CD8-positive, alpha-beta memory T cell (primary cell): ENCODE measurements at places on chromosomes 6 and 20. TPM values are rescaled to one million over a fixed set of nuclear protein-coding genes. Genes with fewer than 3 reads are reported as not detected.

- H3K27me3 ChIP-seq: no peaks in the 10 kb centered on the region
- H3K4me1 ChIP-seq: peaks cover 27% of the 10 kb centered on the region
- H3K36me3 ChIP-seq: no peaks in the 10 kb centered on the region
These were observed 26.2 kb downstream of the SLC16A10 start for GRCh38 chr6:111113336-111114086.

- no peak overlapping the region for H3K4me3 ChIP-seq
- H3K27me3 ChIP-seq: no peaks in the 10 kb centered on the region
- H3K4me1 ChIP-seq: no peaks in the 10 kb centered on the region
- no peak for DNase-seq
These were observed 125.2 kb upstream of the MAP3K7 start for GRCh38 chr6:90712114-90712513.

DNA sequence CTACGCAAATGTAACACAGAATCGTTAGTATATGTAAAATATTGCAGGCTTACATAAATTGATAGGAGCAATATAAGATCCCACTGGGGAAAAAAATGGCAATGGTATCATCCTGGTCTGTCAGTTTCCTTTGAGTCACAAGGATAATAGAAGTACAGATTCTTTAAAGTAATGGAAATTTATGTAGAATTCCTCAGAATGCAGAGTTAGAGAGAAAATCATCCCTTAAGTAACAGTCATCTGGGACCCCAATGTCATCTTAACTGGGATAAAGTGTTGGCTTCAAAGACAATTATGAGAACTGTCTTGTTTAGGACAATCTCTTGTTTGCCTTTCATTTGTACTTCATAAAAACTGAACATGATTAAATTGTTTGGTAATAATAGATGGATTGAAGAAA is 34.5 kb upstream of the PDE7B start:
- no peak overlapping the region for H3K27ac ChIP-seq
- H3K4me3 ChIP-seq: no peak overlapping the region
- no peaks in the 10 kb centered on the region for H3K36me3 ChIP-seq
- H3K27me3 ChIP-seq: no peaks in the 10 kb centered on the region
- no peaks in the 10 kb centered on the region for H3K4me1 ChIP-seq

GRCh38 chr6:167113935-167114910 is 8.7 kb upstream of the CCR6 start:
- peaks cover 16% of the 10 kb centered on the region for H3K4me1 ChIP-seq
- no peak for DNase-seq
- no peaks in the 10 kb centered on the region for H3K36me3 ChIP-seq
- H3K4me3 ChIP-seq: no peak overlapping the region

DNA sequence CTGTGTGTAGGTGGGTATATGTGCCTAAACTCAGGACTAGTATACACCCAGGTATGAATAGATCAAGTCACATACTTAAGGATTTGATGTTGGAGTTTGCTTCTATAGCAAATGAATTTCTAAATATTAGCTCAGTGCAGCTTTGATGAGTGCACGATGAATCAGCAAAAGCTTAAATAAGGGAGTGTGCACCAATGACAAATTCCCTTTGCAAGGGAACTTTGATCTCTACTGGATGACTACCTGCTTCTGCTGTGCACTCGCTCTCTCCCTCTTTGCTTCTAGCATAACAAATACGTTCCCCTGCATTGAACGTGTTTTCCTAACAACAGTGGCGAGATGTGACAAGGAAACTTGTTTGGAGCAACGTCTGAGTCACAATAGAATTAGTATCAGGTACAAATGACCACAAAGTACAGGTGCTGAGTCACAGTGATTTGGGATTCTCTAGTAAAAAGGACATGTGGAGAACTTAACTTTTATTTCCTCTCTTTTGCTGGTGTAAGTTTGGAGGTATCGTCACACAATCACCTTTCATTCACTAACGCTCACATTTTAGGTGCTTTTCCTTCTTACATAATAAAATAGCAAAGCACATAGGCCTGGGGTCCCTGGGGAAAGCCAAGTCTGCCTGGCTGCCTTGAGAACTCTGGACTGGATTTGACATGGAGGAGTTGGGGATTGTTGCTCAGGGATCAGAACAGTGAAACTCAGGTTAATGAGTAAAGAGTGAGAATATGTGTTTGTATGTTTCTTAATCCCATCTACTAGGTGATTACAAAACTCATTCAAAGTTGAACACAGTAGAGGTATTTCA is 49.7 kb downstream of the KLHL31 start:
- no peak overlapping the region for H3K4me3 ChIP-seq
- peak overlapping the region; percentile 22 for H3K27ac ChIP-seq
- no peaks in the 10 kb centered on the region for H3K4me1 ChIP-seq
- no peaks in the 10 kb centered on the region for H3K36me3 ChIP-seq
- H3K27me3 ChIP-seq: no peaks in the 10 kb centered on the region

- DNase-seq: no peak
- H3K27ac ChIP-seq: no peak overlapping the region
- H3K27me3 ChIP-seq: no peaks in the 10 kb centered on the region
- no peaks in the 10 kb centered on the region for H3K4me1 ChIP-seq
These were observed 13.4 kb downstream of the PBOV1 start for GRCh38 chr6:138204792-138205384.

- no peak overlapping the region for H3K4me3 ChIP-seq
- H3K27me3 ChIP-seq: no peaks in the 10 kb centered on the region
- no peak overlapping the region for H3K27ac ChIP-seq
These were observed 368.0 kb downstream of the QKI start for GRCh38 chr6:163782436-163783003.

- DNase-seq: no peak
These were observed 3.6 kb upstream of the MTFR2 start for GRCh38 chr6:136253734-136254133.

DNA sequence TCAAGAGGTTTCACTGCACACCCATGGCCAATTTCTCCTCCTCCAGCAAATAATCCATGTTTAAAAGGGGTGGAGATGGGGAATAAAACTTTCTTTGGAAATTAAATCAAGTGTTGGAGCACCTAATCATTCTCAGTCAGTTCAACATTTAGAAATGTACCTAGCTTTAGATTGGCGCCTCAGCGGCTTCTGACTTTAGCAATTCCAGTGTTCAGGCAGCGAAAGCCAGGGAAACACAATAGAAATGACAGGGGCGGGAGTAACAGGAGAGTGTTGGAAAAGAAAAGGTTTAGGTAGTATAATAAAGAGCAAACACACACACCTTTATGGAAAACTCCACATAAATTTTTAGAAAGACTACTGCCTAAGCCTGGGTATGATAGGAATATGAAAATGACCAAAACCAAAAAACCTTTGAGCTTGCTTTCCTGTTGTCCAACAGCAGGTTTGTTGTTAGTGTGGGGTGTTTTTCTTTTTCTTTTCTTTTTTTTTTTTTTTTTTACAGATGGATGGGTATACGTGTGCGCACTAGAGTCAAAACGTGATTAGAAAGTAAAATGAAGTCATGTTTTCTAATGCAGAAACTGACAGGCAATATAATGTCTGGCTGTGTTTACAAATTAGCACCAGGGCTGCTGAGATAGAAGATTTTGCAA is 7.7 kb downstream of the TFAP2A start:
- no peak overlapping the region for H3K27ac ChIP-seq
- no peaks in the 10 kb centered on the region for H3K36me3 ChIP-seq
- H3K4me1 ChIP-seq: peaks cover 18% of the 10 kb centered on the region

- H3K36me3 ChIP-seq: peaks cover 19% of the 10 kb centered on the region
- H3K4me3 ChIP-seq: no peak overlapping the region
- H3K27me3 ChIP-seq: no peaks in the 10 kb centered on the region
- H3K27ac ChIP-seq: no peak overlapping the region
- DNase-seq: no peak
These were observed 26.2 kb downstream of the NOL7 start for GRCh38 chr6:13641315-13641714.

DNA sequence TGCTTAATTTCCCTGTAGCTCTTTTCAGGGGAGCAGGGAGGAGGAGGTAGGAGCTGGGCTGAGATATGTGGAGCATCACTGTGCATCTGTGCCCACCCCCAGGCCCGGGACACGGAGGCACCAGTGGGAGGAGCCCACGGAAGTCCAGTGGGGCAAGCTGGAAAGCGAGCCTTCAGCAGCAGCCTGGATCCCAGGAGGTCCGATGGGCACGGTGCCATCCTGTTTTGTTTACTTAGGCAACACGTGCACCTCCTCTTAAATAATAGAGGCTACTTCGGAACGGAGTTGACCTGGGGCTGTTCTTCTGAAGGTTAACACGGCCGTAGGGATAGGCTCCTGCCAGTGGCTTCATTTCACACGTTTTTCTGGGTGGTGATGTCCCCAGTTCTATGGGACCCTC is 51.6 kb downstream of the CDH4 start:
- H3K4me3 ChIP-seq: no peak overlapping the region
- H3K36me3 ChIP-seq: no peaks in the 10 kb centered on the region
- no peak overlapping the region for H3K27ac ChIP-seq
- H3K27me3 ChIP-seq: no peaks in the 10 kb centered on the region
- no peak for DNase-seq

- no peaks in the 10 kb centered on the region for H3K27me3 ChIP-seq
- H3K27ac ChIP-seq: no peak overlapping the region
- no peak for DNase-seq
- H3K36me3 ChIP-seq: no peaks in the 10 kb centered on the region
- H3K4me3 ChIP-seq: no peak overlapping the region
These were observed 471.6 kb upstream of the CDH4 start for GRCh38 chr20:60780388-60781025.

OR2J3 gene
- not detected for total RNA-seq

SNAP91 gene
- total RNA-seq: not detected

UNC5CL gene
- total RNA-seq: 1.8 TPM

EYA2 gene
- not detected for total RNA-seq

KIAA1755 gene
- total RNA-seq: not detected

WFDC10A gene
- total RNA-seq: not detected

TRIM31 gene
- total RNA-seq: not detected

AVP gene
- not detected for total RNA-seq
